Activated T-cell treated with anti-CD3 and anti-CD28 coated beads, Interleukin-2, amount 50 U/mL, for 24 hours (primary cell): ENCODE measurements at places on chromosomes 4 and X.
A peak's percentile ranks its signal among the peaks of the same experiment; 100 is the strongest.

GRCh38 chrX:102651242-102652011, at the start of gene GPRASP1:
Gene GPRASP1, plus strand, starts transcription at chrX:102651483. Its CDS starts 2,431 bp downstream, at chrX:102653914.
- peaks cover 17% of the 10 kb centered on the region for H3K27me3 ChIP-seq
- DNase-seq: peak; percentile 66
- peak within 1 kb of the TSS; percentile 86 for H3K4me3 ChIP-seq
- peaks cover 14% of the 10 kb centered on the region for H3K4me1 ChIP-seq
- peak within 1 kb of the TSS; percentile 82 for H3K27ac ChIP-seq

- no peak overlapping the region for H3K4me3 ChIP-seq
- no peak for DNase-seq
- H3K4me1 ChIP-seq: no peaks in the 10 kb centered on the region
- H3K27me3 ChIP-seq: peaks cover 12% of the 10 kb centered on the region
These were observed 223.3 kb upstream of the MAGEB2 start for GRCh38 chrX:29992083-29992482.

GRCh38 chrX:109886122-109886761, 116.7 kb upstream of the TMEM164 start:
- no peak overlapping the region for H3K27ac ChIP-seq
- no peaks in the 10 kb centered on the region for H3K4me1 ChIP-seq
- H3K27me3 ChIP-seq: peaks cover 40% of the 10 kb centered on the region
- no peaks in the 10 kb centered on the region for H3K36me3 ChIP-seq

GRCh38 chr4:109721033-109721432, 8.8 kb downstream of the PLA2G12A start:
- DNase-seq: no peak
- peaks cover 34% of the 10 kb centered on the region for H3K36me3 ChIP-seq

GRCh38 chrX:41445171-41445570, 2.0 kb upstream of the NYX start:
- no peaks in the 10 kb centered on the region for H3K36me3 ChIP-seq
- no peak for DNase-seq
- peaks cover 44% of the 10 kb centered on the region for H3K27me3 ChIP-seq
- H3K4me1 ChIP-seq: peaks cover 25% of the 10 kb centered on the region

DNA sequence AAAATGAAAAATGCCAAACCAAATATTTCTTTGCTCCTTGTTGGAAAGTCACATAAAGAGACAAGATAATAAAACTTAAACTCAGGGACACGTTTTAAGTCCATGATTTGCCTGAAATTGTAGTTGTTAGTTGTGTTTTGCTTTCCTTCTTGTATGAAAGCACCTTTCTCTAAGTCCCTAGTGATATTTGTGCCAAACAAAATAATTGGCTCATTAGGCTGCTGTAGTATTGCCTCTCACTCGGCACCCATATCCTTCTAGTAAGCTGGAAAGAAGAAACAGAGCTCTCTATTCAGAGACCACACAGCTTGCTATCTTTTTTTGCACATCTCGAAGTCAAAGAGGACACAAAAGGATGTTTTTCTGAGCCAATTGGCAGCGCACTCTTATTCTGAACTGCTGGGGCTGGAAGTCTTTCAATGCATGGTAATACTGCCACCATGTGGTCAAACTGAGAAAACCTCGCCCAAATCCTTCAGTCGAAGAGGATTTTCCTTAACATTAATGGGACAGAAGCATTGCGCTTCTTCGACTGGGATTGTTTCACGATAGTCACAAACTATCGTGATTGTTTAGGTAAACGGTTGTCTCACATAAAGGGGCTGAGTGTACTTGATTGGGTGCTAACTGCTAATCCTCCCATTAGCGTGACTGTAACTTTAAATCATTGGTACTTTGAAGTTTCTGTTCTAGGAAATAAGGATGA, 571.9 kb upstream of the LCORL start:
- peaks cover 1% of the 10 kb centered on the region for H3K4me1 ChIP-seq
- DNase-seq: no peak
- H3K27ac ChIP-seq: no peak overlapping the region
- no peak overlapping the region for H3K4me3 ChIP-seq

GRCh38 chr4:77122656-77123055, 34.4 kb upstream of the CCNG2 start:
- no peak for DNase-seq
- H3K36me3 ChIP-seq: no peaks in the 10 kb centered on the region
- H3K27ac ChIP-seq: no peak overlapping the region
- H3K4me1 ChIP-seq: peaks cover 9% of the 10 kb centered on the region
- peaks cover 5% of the 10 kb centered on the region for H3K27me3 ChIP-seq
- no peak overlapping the region for H3K4me3 ChIP-seq

- no peak overlapping the region for H3K27ac ChIP-seq
- H3K27me3 ChIP-seq: no peaks in the 10 kb centered on the region
- no peaks in the 10 kb centered on the region for H3K4me1 ChIP-seq
- H3K36me3 ChIP-seq: no peaks in the 10 kb centered on the region
- H3K4me3 ChIP-seq: no peak overlapping the region
- DNase-seq: no peak
These were observed 439.5 kb downstream of the NAF1 start for GRCh38 chr4:162727232-162727631.

- H3K27me3 ChIP-seq: peaks cover 5% of the 10 kb centered on the region
- no peak for DNase-seq
These were observed 413.2 kb upstream of the CXorf51B start for GRCh38 chrX:146396409-146396808.

GRCh38 chr4:1295405-1296055, 5.8 kb downstream of the MAEA start:
- H3K27me3 ChIP-seq: no peaks in the 10 kb centered on the region
- no peak overlapping the region for H3K4me3 ChIP-seq
- DNase-seq: no peak
- peaks cover 69% of the 10 kb centered on the region for H3K4me1 ChIP-seq

GRCh38 chrX:102728646-102729045, 8.1 kb downstream of the GPRASP3 start:
- DNase-seq: no peak
- no peaks in the 10 kb centered on the region for H3K36me3 ChIP-seq
- H3K27me3 ChIP-seq: peaks cover 11% of the 10 kb centered on the region
- no peak overlapping the region for H3K27ac ChIP-seq
- no peak overlapping the region for H3K4me3 ChIP-seq

GRCh38 chrX:116493271-116493670, 30.5 kb upstream of the CT83 start:
- H3K36me3 ChIP-seq: no peaks in the 10 kb centered on the region
- no peak for DNase-seq
- H3K27ac ChIP-seq: no peak overlapping the region

DNA sequence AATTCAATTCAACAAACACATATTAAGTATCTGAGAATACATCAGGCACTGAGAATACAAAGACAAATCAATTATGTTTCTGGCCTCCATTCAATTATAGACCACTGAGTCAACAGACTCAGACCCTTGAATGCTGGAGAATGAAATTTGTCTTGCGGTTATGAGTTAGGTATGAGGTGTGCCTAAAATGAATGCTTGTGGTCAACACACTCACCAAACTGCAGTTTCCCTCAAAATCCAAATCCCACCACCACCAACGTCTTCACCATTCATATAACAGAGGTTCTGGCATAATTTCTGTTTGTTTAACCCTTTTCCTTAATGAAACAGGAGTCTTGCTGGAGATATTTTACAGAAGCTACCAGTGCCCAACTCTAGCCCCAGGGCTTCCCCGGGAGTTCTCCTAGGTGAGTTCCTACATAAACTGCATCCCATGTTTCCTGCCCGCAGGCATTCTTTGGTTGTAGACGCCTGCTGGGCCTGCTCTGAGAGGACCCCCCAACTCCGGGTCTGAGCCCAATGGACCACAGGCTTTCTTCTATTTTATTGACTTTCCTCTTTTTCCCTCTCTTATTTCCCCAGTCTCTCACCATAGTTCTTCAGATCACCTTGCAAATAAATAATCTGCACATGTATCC, 119.2 kb downstream of the DDX53 start:
- no peak overlapping the region for H3K27ac ChIP-seq
- peaks cover 6% of the 10 kb centered on the region for H3K27me3 ChIP-seq
- H3K4me1 ChIP-seq: no peaks in the 10 kb centered on the region
- H3K4me3 ChIP-seq: no peak overlapping the region
- H3K36me3 ChIP-seq: no peaks in the 10 kb centered on the region

DNA sequence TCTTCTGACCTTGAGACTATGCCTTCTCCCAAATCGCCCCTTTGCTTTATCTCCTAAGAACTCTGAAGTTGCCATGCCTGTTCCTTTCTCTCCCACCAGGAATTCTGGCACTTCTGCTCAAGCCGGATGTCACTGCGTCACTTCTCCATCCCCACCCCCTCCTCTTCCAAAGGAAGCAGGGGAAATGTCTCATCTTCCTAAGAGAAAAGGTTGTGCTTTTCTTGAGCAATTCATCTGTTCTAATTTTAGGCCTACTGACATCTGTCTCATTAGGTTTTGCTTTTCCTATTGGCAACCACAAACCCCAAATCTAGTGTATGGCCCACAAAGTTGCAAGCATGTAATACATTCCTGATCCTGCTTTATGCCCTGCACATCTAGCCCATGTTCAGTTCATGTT, 163.1 kb upstream of the PLAC1 start:
- peaks cover 5% of the 10 kb centered on the region for H3K27me3 ChIP-seq
- DNase-seq: no peak
- H3K36me3 ChIP-seq: peaks cover 3% of the 10 kb centered on the region

- H3K27ac ChIP-seq: no peak overlapping the region
- no peaks in the 10 kb centered on the region for H3K36me3 ChIP-seq
- H3K4me3 ChIP-seq: no peak overlapping the region
- peaks cover 2% of the 10 kb centered on the region for H3K4me1 ChIP-seq
- H3K27me3 ChIP-seq: peaks cover 18% of the 10 kb centered on the region
These were observed 22.5 kb downstream of the TCEAL1 start for GRCh38 chrX:103651151-103651773.

- H3K36me3 ChIP-seq: no peaks in the 10 kb centered on the region
- peaks cover 3% of the 10 kb centered on the region for H3K27me3 ChIP-seq
- DNase-seq: no peak
- no peak overlapping the region for H3K27ac ChIP-seq
- H3K4me1 ChIP-seq: no peaks in the 10 kb centered on the region
- H3K4me3 ChIP-seq: no peak overlapping the region
These were observed 435.7 kb upstream of the FMR1 start for GRCh38 chrX:147476008-147476407.
